ENCODE measurements at places on chromosomes 6 and 20. TPM values are rescaled to one million over a fixed set of nuclear protein-coding genes. Genes with fewer than 3 reads are reported as not detected.

GRCh38 chr20:16143596-16143995, 429.7 kb downstream of the KIF16B start:
- no peak for DNase-seq

GRCh38 chr20:3671986-3672546, 8.9 kb upstream of the GFRA4 start:
- DNase-seq = no peak

The SLCO4A1 gene
- 48.8 TPM for total RNA-seq

The RALY gene
- total RNA-seq = 195 TPM

The COL12A1 gene
- 9.5 TPM for total RNA-seq
